ENCODE measurements at places on chromosomes 12 and 14. TPM values are rescaled to one million over a fixed set of nuclear protein-coding genes. Genes with fewer than 3 reads are reported as not detected.

DNA sequence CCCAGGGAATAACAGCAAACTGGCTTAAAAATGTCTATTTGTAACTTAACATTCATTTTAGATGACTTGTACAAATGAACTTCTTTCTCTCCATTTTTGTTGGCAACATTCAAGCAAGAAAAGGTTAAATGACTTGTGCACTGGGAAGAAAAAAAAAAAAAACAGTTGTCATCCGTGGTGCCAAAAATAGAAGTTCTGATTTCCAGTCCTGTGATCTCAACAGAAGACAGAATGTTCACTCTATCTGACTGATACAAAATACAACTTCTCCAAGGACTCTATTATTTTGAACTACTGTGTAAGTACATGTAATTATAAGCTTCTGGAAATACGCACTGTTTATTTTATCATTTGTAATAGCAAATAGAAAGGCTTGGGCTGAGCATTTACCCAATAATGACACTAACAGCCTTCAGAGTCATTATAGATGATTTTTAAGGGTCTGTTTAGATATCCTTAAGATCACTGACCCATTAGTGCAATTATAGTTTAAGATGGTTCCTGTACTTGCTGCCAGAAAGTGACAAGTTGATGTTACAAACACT lies 59.9 kb downstream of the LIN7A start:
- no peak for DNase-seq

DNA sequence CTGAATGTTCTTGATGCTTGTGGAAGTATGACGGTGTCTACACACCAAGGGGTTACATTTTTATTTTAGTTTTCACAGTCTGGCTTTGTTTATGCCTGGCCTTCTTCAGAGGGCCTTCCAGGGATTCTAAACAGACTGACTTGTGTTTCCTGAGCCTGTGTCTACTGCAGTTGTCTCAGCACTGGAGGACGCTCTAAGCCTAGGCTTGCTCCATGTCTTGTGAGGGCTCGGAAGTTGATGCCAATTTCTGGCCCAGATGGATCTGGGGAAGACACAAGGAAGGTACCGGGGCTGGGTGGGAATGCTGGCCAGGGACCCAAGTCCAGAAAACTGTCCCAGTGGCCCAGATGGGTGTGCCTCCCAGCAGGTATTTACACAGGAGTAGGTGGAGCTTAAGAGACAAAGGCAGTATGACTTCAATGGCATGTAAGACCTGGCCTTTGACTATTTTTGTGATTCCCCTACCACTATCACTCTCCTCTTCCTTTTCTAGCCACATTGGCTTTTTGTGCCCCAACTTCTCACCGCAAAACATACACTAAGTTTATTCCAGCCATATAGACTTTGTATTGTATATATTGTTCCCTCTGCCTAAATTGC lies 56.9 kb downstream of the GPR137C start:
- no peak for DNase-seq

DNA sequence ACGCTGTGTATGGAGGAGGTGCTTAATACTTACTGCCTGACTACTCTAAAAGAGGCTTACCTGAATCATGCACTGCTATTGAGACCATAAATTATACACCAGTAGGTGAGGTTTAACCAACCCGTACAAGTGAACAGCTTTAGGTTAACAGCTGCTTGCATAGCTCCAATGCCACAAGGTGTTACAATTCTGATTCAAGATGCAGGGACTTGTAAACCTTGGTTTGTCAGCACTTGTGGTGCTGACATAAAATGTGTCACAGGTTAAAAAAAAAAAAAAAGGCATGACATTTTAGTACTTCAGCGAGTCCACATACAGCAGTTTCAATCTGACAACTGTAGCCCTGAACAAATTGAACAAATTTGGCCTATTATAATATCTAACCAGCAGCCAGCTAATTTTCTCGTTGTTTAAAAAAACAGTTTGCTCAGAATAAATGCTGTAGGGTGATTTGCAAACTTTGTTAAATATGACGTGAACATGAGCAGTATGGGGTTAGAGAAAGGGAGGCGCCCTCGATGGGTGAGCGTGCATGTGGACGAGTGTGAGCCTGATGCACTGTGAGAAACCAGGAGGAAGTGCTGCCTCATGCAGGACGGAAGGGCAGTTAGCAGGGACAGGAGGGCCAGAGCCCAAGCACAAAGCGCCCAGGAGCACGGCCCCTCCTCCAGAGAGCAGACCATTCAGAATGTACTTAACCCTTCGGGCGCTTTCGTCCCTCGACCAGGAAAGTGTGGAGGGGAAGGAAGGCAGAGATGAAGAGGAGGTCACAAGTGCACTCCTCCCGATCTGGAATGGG lies 44.7 kb downstream of the TCHP start:
- no peak for DNase-seq

Gene COCH
- total RNA-seq: 43.5 TPM

DNA sequence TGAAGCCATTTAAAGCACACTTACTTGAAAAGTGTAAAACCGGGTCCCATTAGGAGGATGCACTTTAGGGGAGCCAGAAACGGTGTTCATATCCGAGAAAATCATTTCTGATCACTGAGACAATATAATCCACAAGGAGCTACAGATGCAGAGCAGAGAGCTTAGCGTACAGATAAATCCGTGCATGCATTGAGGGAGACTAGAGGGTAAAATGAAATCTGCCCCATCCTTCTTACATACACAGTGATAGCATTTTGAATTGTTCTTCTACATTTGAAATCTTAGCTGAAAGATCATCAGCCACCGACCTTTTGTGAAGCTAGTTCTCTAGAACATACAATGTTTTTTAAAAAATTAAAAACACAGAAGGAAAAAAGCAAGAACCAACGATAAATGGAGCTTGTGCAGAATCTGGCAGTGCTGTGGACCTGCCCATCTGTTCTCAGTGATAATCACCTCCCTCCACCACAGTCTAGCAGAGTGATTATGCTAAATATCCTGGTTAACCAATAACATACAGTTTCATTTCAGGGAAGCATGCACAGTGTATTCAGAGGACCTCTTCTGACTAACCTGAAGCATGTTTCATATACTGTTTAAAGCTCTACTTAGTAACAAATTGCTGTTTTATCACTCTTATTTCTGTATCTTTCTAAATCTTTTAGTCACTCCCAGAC lies 161.1 kb downstream of the PPFIA2 start:
- no peak for DNase-seq

GRCh38 chr12:50240792-50241114 lies 42.6 kb downstream of the LIMA1 start:
- no peak for DNase-seq

DNA sequence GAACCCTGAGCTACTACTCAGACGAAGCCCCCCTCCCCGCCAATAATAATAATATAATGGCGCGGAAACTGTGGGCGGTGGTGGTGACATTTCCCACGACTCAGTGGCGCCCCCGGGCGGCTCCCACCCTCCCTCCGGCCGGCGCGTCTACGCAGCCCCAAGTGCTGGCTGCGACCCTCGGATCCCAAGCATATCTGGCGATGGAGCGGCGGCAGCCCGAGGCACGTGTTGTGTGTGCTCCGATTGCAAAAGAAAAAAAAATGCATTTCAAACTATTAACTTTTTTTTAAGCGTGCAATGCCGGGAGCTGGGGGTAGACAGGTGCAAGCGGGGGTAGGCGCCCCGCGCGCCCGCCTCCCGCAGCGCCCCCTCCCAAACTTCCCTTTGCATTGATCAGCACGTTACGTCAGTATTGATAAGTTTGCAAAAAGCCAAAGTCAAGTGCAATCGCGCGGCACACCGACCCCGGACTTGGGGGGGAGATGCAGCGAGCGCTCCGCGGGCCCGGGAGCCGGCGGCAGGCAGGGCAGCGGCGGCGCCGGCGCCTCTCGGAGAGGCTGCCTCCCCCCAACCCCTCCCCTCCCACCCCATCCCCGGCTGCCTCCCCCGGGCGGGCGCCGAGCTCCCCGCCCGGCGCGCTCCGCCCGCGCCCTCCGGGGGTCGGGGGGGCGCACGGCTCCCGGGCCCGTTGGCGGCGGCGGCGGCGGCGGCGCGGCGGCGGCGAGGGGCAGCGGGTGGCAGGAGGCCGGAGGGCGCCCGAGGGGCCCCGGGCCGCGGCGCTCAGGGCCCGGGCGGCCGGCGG lies 113.1 kb upstream of the MYL2 start:
- no peak for DNase-seq

Gene MORN3
- total RNA-seq: not detected

GRCh38 chr12:50086148-50086547 lies 1.0 kb downstream of the SMARCD1 start:
- DNase-seq: no peak

- DNase-seq: no peak
These were observed 451 bp downstream of the IRAK3 start for GRCh38 chr12:66189486-66189843.

DNA sequence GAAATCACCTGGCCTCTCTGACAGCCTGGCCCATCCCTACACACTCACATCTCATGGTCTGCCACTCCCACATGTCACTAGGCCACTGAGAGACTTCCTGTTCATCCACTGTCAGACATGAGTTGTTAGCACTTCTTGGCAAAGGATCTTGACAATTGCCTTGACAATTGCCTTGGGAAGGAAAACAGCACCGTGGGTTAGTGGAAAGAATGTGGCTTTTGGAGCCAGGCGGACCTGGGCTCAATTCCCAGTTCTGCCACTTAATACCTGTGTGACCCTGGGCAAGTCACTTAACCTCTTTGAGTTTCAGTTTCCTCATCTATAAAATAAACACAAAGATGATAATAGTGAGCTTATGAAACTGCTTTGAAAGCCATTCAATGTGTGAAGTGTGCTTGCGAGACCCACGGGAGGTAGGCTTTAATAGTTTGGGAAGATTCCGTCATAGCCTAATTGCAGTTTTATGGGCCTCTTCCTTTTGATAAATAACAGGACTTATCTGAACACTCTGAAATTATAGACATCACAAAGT lies 250.4 kb downstream of the C12orf75 start:
- peak; percentile 27 for DNase-seq

DNA sequence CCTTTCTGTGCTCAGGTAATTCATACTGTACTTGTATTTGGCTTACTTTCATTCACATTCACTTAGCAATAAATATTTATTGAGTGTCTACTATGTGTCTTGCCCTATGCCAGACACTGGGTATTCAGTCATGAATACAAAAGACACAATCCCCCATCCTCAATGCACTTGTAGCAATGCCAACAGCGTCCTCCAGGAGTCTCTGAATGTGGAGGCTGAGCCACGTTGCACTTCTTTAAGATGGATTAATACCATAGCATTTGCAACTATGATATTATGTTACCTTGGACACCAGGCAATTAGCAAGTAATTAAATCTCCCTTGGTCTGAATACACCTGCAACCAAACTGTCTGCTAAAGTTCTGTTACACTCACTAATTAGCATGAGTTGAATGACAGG lies 58.8 kb downstream of the OTX2 start:
- no peak for DNase-seq

Gene SLC25A29
- total RNA-seq: 34.7 TPM

Gene NUAK1
- total RNA-seq: 30.1 TPM

DNA sequence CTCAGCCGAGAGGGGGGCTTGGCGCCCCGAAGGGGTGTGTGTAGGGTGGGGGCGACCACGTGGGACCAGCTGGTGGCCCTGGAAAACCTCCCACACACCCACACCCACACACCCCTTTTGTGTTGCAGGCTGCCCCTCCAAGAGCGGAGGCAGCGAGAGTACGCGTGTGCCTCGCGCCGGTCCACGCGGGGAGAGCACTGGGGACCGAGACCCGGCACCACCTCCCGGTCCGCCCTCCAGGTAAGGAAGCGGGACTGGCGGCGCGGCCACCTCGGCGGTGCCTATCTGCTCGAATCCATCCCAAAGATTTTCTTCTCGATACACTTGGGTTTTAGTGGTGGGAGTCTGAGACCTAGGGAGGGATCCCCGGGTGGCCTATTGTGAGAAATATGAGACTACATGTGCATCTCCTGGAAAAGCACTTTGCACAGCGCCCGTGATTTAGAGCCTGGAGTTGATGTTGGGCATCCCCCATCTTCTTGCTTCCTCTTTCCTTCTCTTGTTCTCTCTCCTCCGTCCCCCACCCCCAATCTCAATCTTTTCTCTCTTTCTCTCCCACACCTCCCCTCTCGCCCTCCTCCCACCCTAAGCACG lies 393 bp downstream of the SYT1 start:
- DNase-seq: peak; percentile 11

Gene CMA1
- total RNA-seq: not detected

GRCh38 chr12:3998968-3999792 lies 126.0 kb upstream of the PARP11 start:
- no peak for DNase-seq

DNA sequence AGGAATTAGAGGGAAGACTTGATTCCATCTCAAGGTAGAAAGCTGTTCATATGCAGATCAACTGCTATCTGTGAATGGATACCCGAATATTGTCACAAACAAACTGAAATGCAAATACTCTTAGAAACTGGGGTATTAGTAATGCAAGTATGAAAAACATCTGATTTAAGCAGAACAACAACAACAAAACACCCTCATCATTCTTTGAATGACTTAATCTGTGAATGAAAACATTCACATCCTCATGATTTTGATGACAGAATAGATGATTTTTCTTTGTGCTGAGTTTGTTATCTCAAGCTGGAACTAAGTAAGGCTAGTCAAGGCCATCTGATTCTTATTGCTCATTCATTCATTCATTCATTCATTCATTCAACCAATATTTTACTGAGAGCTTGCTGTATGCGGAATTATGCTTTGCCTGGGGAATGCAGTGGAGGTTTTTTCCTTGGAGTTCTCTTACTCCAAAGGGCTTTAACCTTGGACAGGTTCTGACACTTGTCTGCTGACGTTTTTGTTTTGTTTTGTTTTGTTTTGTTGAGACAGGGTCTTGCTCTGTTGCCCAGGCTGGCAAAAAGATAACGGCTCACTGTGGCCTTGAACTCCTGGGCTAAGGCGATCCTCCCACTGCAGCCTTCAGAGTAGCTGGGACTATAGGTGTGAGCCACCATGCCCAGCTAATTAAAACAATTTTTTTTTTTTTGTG lies 23.3 kb downstream of the OR10G3 start:
- no peak for DNase-seq

GRCh38 chr12:106300761-106301160 lies 1.8 kb upstream of the TCP11L2 start:
- DNase-seq: no peak

DNA sequence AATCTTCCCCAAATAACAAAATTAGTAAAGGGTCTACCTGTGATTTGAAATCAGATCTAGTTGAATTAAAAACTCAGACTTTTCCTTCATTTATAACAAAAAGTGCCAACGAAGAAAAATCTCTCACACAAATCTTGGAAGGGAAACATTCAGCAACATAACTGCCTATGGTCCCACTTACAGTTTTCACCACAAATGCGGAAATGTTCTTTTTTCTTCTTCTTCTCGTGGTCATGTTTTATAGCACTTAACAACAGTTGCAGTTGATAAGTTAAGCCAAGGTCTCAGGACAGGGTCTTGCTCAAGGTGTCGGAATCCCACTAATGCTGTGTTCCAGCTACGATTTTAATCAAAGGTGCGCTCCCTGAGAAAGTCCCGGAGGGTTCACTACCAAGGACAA lies 10.1 kb downstream of the RNASE6 start:
- DNase-seq: no peak

Gene RSRC2
- 58.7 TPM for total RNA-seq

Gene APOF
- 0.40 TPM for total RNA-seq

GRCh38 chr12:42593874-42594273 lies 4.3 kb upstream of the PRICKLE1 start:
- DNase-seq: no peak
